ENCODE measurements at places on chromosomes 6 and 20. TPM values are rescaled to one million over a fixed set of nuclear protein-coding genes. Genes with fewer than 3 reads are reported as not detected.
A peak's percentile ranks its signal among the peaks of the same experiment; 100 is the strongest.

DNA sequence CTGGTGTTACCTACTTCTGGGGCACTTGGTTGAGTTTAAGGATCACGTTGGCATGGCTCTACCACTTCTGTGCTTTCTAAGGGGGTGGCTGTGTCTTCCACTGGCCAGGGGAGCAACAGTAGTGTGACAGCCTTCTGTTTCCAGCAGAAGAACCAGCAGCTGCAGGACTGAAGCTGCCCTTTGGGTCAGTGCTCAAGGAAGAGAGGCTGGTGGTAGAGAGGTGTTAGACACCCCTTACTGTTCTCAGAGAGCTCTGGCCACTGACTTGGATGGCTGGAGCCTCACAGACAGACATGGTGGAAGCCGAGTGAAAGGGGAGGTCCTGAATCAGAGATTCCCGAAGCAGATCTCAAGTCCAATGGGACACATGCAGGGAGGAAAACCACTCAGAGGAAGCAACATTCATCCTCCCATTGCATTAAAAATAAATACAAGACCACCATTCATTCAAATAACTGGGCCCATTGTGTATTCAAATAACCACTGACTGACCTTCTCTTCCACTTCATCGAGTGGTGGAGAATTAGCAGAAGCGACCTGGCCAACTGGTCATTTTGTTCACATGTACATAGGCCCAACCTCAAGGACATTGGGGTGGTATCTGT lies 106.7 kb downstream of the MYLK4 start:
- DNase-seq = no peak

GRCh38 chr20:25032478-25033264 lies 25.3 kb downstream of the ACSS1 start:
- DNase-seq = no peak

- DNase-seq = no peak
Measured at GRCh38 chr6:108944071-108944470, 95.8 kb downstream of the ARMC2 start.

DNA sequence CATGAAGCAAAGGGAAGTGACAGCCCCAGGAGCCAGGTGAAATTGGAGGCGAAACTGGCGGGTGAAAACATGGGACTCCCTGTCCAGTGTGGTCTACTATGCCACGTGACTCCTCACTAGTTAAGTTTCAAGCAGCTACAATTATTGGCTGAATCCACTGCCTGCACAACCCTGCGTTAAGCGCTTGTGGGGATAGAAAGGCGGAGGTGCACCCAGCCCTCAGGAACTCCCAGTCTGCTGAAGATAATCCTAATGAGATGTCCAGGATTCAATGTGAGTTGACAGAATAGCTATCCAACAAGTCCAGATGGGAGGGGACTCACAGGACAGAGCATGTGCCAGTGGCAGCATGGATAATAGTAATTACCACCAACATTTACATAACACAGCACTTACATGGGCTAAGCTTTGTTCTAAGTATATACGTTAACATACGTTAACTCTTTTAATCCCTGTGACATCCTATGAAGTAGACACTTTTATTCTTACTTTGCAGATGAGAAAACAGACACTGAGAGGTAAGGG lies 1.8 kb downstream of the MOCS1 start:
- DNase-seq = no peak

- DNase-seq = no peak
Measured at GRCh38 chr6:6966127-6966526, 141.6 kb upstream of the RREB1 start.

CALHM5 gene
- total RNA-seq = 3.8 TPM

- no peak for DNase-seq
Measured at GRCh38 chr6:92710048-92710447, 709.3 kb downstream of the EPHA7 start.

DNA sequence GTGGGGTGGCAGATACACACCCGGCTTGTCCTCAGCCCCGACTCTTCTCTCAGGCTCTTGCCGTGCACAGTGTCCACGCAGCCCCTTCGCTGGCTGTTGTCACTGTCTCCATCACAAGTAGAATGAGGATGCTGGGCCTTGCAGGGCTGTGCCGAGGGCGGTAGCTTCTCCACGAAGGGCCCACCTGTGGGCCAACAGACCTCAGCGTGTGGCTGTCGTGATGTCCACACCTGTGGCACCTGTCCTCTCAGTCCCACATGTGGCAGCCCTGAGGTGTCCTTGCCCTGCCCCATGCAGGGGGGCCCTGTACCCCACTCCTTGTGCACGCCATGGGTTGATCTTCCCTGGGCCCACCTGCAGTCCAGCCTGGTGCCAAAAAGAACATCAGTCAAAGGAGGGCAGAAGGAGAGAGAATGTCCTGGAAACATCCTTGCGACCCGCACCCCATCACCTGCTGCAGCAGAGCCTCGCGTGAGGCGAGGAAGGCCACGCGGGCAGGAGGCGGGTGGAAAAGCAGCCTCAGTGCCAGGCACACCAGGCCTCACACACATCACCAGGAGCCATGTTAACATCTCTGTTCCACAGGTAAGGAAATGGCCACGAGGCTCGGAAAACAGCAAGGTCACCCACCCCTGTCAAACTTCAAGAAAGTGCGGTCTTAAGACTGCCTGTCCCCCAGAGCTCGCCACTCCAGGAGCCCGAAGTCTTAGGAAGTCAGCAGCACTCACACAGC lies 22.3 kb upstream of the AFDN start:
- no peak for DNase-seq

GRCh38 chr6:157879034-157879872 lies 56.2 kb downstream of the SNX9 start:
- no peak for DNase-seq

PACSIN1 gene
- total RNA-seq = 0.31 TPM

CRIP3 gene
- not detected for total RNA-seq

GRCh38 chr20:36549628-36549941 lies 8.3 kb downstream of the MYL9 start:
- no peak for DNase-seq

DNA sequence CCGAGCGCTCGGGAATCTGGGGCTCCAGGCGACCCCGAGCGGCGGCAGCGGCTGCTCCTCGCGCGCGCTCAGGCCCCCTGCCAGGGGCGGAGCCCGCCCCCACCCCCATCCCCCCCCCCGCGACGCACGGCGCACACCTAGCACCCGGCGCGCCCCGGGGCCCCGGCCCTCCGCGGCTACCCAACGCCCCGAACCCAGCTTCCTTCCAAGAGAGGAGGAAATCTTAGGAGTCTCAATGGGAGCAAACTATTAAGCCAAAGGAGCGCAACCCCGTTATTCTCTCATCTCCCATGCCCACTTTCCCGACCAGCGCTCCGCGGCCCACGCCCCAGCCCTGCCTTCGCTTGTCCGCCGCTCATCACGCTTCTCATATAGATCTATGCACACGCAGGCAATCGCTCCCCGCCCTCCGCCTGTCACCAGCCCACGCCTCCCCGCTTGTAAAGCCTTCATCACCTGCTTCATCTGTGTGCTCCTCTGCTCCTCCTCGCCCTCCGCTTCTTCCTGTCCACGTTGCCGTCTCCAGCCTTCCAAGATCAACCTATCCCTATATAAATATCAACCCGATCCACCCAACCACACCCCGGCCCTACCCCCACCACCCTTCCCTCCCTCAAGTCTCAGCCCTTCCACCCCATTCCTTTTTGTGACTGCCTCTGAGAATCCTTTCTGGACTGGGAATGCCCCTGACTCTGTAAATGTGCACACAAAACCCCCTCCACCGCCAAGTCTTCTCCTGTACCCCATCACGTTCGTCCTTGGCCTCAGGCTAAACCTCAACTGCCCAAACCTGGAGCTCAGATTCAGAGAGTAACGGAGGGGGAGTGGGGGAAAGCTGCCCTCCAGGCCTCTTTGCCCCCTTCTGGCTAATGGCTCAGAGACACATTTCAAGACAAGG lies at the start of gene DLK2:
TSS of gene DLK2 (minus strand) at position 18 of the 898 bp plus-strand sequence. CDS start 723 bp downstream, outside the sequence.
- no peak for DNase-seq

SIRPA gene
- total RNA-seq = 10.5 TPM

- no peak for DNase-seq
Measured at GRCh38 chr20:45497971-45498494, 17.4 kb downstream of the SPINT3 start.

- no peak for DNase-seq
Measured at GRCh38 chr6:16511723-16512489, 249.4 kb downstream of the ATXN1 start.

GMPR gene
- 6.6 TPM for total RNA-seq

DNA sequence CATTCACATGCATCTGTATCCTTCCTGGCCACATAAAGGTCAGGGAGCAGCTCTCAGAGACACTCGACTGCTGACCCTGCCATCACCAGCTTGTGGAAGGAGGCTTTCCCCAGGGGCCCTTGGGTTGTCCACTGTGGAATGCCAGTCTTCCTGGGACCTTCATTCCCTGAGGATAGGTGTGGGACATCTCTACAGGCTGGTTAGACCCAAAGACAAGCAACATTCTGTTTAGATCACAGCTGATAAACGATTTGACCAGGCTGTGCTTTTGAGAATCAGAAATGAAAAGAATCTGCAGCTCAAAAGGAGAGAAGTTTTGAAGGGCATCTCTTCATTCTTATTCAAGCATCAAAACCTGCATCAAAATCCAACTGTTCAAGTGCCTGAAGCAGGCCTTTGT lies 18.2 kb upstream of the SH3BGRL2 start:
- DNase-seq = no peak

DNA sequence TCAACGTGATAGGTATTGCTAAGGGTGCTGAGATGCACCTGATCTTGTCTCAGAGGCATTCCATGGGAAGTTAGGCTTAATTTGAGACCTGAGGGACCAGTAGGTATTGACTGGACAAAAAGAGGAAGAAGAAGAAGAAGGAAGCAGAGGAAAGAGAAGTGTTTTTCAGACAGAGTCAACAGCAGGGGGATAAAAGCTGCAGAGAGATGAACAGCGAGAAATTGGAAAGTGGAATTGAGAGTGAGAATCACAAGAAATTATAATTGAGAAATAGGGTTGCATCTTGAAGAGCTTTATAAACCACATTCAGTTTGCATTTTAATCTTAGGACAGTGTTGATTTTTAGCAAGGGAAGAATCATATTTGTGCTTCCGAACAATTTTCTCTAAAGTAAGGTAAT lies 254.0 kb downstream of the CD83 start:
- no peak for DNase-seq

DNA sequence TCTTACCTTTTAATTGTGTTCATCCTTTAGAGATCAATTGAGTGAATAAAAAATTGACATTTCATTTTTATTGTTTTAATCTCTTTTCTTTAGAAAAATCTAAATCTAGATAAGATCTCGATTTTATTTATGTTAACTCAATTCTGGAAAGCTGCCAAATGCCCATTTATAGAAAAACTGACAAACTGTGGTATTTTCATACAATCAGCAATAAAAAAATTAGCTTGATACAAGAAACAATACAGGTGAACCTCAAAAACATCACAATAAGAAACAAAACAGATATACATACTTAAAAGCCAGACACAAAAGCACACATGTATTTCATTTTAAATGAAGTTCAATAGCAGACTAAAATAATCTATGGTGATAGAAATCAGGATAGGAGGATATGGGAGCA lies 30.0 kb upstream of the ARHGAP18 start:
- no peak for DNase-seq

SLC52A3 gene
- 0.03 TPM for total RNA-seq

KCNG1 gene
- total RNA-seq = 6.2 TPM

DNA sequence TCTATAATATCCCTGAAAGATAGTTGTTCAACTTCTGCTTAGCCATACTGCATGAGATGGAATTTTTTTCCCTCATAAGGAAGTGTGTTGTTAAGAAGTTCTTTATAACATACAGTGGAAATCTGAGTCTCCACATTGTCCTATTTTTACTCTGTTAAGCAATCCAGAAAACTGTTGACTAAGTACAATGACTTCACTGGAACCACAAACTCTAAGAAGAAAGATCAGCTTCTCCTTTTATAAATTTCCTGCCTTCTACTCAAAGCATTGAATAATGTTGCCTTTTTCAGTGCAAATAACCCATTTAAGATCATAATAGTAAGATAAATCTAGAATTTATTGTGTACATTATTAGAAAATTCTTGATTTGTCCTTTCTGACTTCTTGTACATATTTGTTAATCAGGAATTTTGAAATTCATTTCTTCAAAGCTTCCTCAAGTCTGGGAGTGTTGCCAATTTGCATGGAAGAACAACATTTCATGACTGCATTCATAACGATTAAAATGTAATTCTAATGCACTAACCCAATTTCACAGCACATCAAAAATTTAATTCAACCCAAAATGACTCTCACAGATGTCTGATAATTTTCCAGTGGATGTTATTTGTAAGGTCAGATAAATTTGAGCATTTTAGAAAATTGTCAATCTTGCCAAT lies 45.6 kb upstream of the ANKEF1 start:
- no peak for DNase-seq

DNA sequence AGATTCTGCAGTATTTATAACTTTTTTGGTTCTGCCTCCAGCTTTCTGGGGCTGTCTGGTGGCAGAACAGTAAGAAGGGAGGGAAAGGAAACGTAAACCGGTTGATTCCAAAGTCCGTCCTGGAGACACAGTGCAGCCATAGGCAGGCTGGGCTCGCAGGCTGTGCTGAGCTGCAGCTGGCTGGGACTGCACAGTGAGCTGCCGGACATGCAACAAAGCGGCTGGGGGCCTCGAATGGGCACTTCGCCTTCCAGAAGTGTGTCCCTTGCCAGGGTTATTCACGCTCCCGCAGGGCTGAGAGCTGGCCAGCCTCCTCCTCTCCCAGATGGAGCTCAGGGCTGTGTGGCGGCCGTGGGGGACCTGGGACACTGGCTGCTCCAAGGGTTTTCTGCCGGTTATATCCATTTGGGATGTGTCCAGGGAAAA lies 78.1 kb upstream of the CD93 start:
- no peak for DNase-seq

DNA sequence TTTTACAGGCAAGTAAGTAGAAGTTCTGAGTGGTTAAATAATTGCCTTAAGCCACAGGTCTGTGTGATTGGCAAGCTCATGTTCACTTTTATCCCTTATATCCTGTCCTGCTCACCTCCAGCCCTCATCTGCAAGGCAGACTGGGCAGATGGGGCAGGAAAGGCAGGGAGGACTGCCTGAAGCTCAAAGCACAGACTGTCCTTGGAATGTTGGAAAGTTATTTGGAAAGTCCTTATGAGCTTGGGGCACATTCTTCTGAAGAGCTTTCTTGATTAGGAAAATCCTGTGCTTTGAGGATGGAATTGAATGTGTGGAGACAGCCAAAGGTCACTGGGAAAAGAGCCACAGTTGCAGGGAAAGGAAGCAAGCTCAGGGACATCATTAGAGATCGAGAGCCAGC lies 48.9 kb upstream of the STK35 start:
- DNase-seq = no peak

DNA sequence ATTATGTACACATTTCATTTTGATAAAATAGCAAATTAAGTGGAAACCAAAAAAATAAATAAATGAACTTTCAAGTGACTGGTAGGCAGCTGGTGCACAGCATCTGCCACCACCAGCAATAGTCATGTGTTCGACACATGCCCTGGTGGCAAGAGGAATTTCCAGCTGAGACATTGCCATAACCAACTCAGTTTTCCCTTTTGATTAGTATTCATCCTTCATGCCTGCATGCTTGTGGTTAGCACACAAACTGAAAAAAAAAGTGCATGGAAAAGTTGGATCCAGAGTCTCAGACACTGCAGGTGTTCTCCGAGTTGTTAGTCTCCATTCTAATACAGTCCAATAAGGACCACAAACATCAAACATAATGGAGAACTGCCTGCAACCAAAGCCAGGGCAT lies 156.0 kb upstream of the SOX4 start:
- peak; percentile 11 for DNase-seq
